ENCODE measurements at places on chromosomes 4 and X.

GRCh38 chrX:12115377-12115776 lies 22.9 kb upstream of the FRMPD4 start:
- DNase-seq, result no peak

GRCh38 chrX:122555925-122556324 lies 628.2 kb upstream of the GRIA3 start:
- no peak for DNase-seq

DNA sequence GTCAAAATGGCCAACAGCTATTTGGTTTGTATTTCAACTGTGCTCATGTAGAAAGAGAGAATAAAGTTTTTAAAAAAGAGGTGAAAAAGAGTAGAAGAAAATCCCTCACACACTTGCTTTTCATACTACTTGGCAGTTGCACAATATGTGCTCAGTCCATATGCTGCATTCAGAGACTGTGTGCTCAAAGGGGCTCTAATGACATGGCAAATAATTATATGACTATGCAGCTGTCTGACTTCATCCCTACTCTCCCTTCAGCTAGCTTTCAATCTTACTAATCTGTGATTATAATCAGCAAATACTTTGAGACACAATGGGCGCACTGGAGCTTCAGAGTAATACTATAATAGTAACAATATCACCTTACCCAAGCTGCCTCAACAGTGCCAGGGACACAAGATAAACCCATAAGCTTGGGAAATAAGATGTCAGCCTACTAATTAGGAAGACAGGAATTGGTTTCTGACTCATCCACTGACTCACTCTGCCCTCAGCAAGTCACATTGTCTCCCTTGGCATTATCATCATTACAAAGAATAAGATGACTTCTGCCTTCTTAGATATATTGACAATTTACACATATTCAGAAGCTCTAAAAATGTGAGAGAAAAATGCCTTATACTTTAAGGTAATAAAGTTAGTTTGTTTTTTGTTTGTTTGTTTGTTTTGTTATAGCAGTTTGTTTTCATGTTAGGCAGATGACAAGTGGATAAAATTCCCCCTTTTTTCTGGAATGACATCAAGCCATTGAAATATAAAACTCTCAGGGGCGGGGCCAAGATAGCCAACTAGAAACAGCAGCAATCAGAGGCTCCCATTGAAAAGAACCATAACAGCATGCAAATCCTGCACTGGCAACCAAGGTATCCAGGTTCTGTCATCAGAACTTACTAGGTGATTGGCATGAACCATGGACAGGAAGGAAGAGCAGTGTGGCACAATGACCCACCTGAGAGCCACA lies 311.6 kb downstream of the FAM133A start:
- no peak for DNase-seq

DNA sequence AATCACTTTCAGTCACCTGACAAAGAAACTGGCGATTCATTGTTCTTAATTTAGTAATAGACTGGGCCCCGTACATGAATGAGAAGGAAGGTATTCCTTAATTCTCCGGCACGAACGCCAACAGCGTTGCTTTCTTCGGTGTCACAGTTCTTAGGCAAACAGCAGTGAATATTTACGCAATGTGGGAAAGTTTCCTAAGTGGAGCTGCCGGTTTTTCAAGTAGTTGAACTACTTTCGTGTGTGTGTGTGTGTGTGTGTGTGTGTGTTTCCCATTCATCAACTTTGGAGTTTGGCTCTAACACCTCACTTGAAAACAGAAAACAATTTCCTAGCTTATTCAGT lies 651 bp downstream of the NXT2 start:
- DNase-seq, result peak; percentile 41
